HL-60 (cell line): ENCODE measurements at places on chromosomes 16 and 17.

DNA sequence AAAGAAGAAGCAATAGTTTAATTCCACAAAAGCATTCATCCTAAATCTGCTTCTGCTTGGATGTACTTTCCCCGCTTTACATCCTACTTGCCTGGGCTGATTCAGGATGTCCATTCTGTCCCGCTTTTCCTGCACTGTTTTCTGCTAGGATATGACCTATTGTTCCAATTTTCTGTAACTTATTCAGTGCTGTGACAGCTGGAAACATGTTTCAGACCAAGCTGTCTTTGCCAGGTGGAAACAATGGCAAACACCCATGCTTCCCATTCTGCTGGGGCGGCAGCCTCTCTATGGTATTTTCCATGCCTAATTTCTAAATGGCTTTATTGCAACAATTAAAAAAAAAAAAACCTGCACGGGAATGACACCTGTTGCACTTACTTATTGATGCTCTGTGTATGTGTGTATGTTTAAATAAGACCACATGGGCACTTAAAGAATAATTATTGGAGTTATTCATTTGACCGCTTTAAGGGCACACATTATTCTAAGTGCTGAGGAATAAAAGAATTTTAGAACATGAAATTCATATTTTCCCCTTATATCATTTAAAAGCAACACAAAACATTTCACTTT lies 21.0 kb downstream of the COQ7 start:
- no peak for DNase-seq

DNA sequence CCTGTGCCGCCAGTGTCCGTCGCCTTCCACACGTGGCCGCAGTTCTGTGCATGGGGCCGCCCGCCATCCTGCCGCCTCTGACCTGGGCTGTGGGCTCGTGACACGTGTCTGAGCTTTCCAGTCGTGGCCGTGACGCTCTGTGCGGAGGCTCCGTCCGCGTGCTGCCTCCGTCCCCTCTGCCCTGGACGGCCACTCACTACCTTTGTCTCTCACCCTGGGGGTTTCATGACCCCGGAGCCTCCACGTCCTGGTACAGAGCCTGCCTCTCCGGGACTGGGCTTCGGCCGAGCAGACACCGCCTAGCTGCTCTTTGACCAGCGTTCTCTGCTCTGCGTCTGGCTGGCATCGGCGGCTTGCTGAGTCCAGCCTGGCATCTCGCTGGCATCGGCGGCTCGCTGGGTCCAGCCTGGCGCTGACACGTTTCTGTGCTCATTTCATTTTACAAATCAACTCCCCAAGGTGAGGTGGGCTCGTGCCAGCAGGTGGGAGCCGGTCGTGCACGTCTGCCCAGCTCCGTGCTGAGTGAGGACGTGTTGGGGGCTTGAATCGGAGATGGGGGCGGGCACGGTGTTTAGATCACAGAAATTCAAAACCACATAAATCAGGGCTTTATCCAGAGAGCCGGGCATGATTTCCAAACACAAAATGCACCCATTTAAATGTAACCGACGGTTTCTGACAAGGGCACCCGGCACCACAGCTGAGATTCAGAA lies 44.3 kb upstream of the GNG13 start:
- DNase-seq: no peak

- no peak for DNase-seq
These were observed 1.6 kb downstream of the TBX4 start for GRCh38 chr17:61453566-61454380.

- DNase-seq: no peak
These were observed 109.7 kb downstream of the RAP1GAP2 start for GRCh38 chr17:2905696-2906501.

DNA sequence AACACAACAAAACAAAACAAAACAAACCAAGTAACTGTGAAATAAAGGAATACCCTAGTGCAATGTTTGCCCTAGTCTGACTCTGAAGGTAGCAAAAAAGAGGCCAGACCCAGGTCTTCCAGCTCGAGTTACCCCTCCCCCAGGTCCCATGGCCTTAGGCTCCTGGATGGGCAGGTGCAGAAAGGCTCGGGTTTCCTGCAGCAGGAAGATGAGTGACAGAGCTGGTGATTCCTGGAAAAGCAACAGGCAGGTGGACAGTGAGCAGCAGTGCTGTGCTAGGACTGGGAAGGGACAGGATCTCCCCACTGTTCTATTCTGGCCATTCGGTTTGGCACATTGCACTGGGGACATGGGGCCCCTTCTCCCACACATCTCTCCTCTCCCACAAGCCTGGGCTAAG lies 42.9 kb upstream of the MRTFB start:
- DNase-seq: no peak

DNA sequence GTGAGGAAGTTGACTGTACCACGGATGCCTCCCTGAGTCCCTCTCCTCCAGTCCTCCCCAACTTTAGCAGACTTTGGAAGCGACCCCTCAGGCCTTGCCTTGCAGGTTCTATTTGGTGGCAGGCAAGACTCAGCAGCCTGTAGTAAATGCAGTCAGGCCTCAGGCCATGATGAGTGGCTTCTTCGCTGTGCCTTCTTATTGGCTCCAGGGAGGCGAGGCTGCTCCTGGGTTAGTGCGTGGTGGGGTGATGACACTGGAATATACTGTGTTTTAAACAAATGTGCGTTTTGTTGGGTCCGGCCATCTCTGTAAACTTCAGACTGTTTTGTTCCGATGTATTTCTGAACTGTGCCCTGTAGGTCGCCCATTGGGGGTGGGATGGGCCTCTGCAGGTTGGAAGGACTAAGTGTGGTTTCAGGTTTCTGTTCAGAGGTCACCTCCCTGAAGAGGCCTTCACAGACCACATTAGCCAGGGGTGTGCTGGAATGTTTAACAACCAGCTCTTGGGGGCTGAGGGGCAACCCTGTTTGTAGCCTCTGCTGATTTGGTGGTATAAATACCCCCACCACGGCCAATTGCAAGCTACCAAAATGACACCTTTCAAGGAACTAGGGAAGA lies 62.5 kb downstream of the CYLD start:
- no peak for DNase-seq

DNA sequence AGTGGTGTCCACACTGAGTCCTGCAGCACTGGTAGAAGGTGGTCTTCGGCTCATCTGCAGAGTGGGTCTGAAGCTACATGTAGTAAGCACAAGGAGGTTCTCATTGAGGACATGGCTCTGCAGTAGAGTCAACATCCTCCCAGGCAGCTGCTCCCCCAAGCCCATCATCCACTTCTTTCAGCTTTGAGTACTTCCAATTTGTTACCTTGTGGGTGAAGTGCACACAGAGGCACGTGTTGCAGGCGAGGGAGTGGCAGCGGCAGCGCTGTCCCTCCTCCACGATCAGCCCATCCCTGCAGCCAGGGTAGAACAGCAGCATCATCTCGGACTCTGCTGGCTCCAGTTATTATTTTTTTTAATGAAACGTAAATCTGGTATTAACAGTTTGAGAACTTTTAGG lies 1.8 kb upstream of the SSTR2 start:
- no peak for DNase-seq

GRCh38 chr16:1610071-1610898 lies 1.6 kb downstream of the IFT140 start:
- DNase-seq: peak; percentile 86

- DNase-seq: no peak
These were observed at the start of gene ITPRIPL2 for GRCh38 chr16:19113577-19114358. Gene ITPRIPL2 (plus strand): TSS chr16:19113964. CDS start chr16:19114462, 498 bp downstream.

- DNase-seq: no peak
These were observed 426.1 kb upstream of the DYNLRB2 start for GRCh38 chr16:80114699-80115098.

DNA sequence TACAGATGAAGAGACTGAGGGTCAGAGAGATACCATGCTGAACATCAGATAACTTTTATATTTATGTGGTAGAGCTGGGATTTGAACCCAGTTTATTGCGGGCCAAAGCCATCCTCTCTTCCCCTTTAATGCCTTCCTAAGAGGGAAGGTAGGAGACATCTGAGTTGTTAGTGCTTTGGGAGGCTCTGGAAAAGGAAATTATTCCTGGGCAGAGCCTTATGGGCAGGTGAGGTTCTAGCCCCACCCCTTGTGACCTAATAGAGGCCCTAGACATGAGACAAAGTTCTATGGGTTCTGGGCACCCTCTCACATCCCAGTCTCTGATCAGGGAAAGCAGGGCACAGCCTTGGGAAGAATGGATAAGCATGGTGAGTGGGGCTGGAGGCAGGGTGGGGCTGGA lies at the start of gene C17orf50:
Gene C17orf50, plus strand, starts transcription at position 301 of the 400 bp plus-strand sequence. Its CDS starts 55 bp downstream, at position 356.
- DNase-seq: no peak

DNA sequence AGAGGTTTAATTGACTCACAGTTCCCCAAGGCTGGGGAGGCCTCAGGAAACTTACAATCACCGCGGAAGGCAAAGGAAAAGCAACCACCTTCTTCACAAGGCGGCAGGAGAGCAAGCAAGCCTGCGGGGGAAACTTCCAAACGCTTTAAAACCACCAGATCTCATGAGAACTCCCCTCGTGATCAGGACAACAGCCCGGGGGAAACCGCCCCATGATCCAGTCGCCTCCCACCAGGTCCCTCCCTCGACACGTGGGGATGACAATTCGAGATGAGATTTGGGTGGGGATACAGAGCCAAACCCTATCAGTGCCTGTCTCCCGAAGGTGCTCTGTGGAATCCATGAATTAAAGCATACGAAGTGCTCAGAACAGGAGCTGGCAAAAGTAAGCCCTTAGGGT lies 43.9 kb upstream of the ABR start:
- DNase-seq: no peak

DNA sequence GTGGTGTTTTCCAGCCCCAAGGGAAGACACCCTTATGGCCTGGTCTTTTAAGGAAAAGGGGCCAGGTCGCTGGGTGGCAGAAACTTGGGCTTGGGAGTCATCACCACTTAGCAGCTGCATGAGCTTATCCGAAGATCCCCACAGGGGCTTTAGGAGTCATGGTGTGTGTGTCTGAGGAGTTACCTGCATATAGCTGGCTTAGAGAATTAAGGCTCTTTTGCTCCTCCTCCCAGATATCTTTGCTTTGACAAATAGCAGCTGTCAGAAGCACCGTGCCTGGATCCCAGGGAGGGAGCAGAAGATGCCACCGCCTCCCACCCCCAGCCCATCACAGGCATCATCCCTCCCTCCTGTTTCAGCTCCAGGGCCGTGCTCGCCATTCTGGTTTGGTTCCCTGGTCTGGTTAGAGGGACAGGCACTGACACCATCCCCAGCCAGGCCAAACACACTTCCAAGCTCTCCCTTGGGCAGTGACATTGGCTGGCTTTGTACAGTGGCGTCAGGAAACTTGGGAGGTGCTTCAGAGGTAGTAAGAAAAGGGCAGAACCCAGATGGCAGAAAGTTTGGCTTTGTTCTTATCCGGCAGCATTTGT lies 17.4 kb downstream of the LDHD start:
- no peak for DNase-seq

GRCh38 chr17:60606036-60606435 lies 6.0 kb downstream of the PPM1D start:
- DNase-seq: no peak

DNA sequence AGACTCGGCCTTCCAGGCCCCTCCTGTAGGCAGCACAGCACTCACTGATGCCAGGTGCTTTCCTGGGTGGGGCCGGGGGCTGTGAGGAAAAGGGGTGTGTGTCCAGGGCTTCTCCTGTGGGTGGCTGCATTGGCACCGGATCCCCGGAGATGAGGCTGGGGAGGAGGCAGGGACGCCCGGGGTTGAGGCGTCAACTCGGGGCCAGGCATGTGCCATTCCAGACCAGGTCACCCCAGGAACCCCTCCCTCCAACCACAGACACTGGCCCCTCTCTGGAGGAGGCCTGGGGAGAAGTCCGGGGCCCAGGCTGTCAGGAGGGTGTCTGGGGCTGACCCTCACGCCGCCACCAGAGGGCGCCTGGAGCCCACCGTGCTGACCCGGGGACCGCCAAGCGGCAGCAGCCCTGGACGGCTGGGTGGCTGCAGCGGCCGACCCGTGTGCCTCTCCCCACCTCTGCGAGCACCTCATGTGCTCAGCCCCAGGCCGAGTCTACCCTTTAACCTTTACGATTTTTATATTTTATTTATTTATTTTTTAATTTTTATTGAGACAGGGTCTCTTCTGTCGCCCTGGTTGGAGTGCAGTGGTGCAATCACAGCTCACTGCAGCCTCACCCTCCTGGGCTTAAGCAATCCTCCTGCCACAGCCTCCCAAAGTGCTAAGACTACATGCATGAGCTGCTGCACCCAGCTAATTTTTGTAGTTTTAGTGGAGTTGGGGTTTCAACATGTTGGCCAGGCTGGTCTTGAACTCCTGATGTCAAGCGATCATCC lies 3.2 kb upstream of the METRN start:
- no peak for DNase-seq

GRCh38 chr17:37225465-37225864 lies 150.3 kb upstream of the C17orf78 start:
- DNase-seq: no peak

GRCh38 chr17:68035131-68035522 lies 408 bp upstream of the KPNA2 start:
- DNase-seq: peak; percentile 93

GRCh38 chr17:67276075-67276474 lies 31.1 kb upstream of the HELZ start:
- DNase-seq: no peak

GRCh38 chr16:83171396-83171795 lies 544.6 kb downstream of the CDH13 start:
- no peak for DNase-seq

DNA sequence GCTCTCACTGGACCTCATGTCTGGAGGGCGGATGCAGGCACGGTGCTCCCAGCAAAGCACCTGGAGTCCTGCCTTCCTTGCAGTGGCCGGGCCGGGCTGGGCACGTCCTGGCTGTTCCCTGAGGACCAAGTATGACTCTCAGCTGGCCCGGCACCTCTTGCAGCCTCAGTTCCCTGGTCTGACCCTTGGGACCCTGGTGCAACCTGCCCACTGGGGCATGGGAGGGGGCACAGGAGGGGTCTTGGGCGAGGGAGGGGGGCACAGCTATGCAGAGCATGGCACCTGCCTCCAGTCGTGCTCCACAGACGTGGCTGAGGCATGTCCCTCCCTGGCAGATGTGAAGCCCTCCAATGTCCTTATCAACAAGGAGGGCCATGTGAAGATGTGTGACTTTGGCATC lies 19.6 kb downstream of the MAP2K3 start:
- no peak for DNase-seq

DNA sequence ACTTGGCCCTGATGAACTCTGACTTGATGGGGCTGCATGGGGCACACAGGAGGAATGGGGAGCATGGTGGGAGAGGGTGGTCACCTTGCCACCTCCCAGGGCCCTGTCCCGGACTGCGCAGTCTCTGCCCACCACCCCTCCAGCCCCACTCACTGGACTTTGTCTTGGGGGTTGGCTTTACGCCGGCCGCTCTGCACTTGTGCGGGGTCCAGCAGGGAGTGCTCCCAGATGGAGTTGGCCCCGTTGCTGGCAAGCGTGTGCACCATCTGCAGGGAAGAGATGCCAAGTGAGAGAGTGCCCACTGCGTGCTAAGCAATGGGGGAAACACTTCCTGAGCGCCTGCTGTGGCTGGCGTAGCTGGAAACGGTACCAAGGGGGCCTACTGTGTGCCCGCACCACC lies 6.7 kb downstream of the GIT1 start:
- DNase-seq: no peak

- DNase-seq: no peak
These were observed 246.7 kb upstream of the TBX2 start for GRCh38 chr17:61152898-61153297.

- DNase-seq: peak; percentile 58
These were observed 722 bp upstream of the TIMP2 start for GRCh38 chr17:78925662-78926555.
